Skin of body (tissue), 3 donors: ENCODE measurements at places on chromosomes 5 and 9. TPM values are rescaled to one million over a fixed set of nuclear protein-coding genes. Genes with fewer than 3 reads are reported as not detected.

Gene EQTN
- total RNA-seq, result 1.4 TPM

Gene C9orf50
- not detected for total RNA-seq

Gene ADAMTS13
- total RNA-seq, result 3.2 TPM

Gene CNTNAP3
- 4.2 TPM for total RNA-seq

Gene GCNT4
- total RNA-seq, result 2.4 TPM

Gene ADGRV1
- total RNA-seq, result 11.2 TPM

Gene CWC27
- total RNA-seq, result 16.9 TPM

Gene PDZD2
- 34.9 TPM for total RNA-seq

Gene LPAR1
- 47.3 TPM for total RNA-seq

Gene TPRN
- total RNA-seq, result 3.4 TPM

Gene ARID3C
- not detected for total RNA-seq

Gene ZNF658
- 9.6 TPM for total RNA-seq

Gene LAMC3
- total RNA-seq, result 8.1 TPM

Gene PGM5
- total RNA-seq, result 13.8 TPM

Gene F2RL1
- 32.4 TPM for total RNA-seq

Gene NELFB
- total RNA-seq, result 21.3 TPM

Gene RAI14
- total RNA-seq, result 44.7 TPM

Gene SLC25A2
- 1.4 TPM for total RNA-seq

Gene INSL4
- total RNA-seq, result not detected

Gene DBH
- under 0.01 TPM for total RNA-seq

Gene ENTREP1
- 6.7 TPM for total RNA-seq

Gene SLC6A3
- total RNA-seq, result not detected

Gene CCNJL
- total RNA-seq, result 3.2 TPM

Gene LECT2
- not detected for total RNA-seq

Gene HTR1A
- total RNA-seq, result not detected

Gene OSMR
- total RNA-seq, result 19.1 TPM

Gene CNOT8
- total RNA-seq, result 57.6 TPM

Gene PKD2L2
- total RNA-seq, result 0.10 TPM

Gene LCN2
- 14.6 TPM for total RNA-seq

Gene SLC31A2
- 17.0 TPM for total RNA-seq

Gene ANKRD31
- total RNA-seq, result 0.30 TPM

Gene C9orf153
- total RNA-seq, result 0.79 TPM
